ENCODE measurements at places on chromosomes 7 and 10.

DNA sequence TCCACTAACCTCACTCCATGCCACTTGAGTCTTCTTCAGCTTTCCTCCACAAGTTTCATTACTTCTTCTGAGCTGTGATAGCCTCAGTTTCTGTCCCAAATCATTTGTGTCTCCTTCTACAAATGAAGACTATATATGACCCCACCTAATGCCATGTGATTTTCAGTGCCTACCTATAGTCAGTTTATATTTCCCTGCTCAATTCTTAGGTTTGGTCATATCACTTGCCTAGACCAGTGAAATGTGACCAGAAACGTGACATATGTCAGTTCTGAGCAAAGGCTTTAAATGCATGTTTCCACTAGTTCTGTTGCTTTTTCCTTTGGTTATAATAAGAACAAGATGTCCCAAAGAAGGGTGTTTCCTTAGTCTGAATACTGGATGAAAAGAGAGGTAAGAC is 24.6 kb upstream of the REEP3 start:
- no peak for DNase-seq

DNA sequence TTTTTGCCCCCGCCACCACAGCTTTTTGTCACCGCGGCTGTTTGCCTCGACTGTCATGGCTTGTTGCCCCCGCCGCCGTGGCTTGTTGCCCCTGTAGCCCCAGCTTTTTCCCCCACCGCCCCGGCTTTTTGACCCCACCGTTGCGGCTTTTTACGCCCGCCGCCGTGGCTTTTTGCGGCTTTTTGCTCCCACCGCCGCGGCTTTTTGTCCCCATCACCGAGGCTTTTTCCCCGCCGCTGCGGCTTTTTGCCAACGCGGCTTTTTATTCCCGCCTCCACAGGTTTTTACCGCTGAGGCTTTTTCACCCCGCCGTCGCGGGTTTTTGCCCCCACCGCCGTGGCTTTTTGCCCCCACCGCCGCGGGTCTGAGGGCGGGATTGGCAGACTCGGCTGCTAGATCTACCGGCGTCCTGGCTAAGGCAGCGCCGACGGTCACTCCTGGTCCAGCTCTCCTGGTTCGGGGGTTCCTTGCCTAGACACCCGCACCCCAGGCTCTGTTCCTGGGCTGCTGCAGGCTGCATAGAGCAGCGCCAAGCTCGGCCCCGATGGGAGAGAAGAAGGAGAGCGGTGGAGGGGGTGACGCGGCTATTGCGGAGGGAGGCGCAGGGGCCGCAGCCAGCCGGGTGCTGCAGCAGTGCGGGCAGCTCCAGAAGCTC is 637.7 kb downstream of the ZNF716 start:
- no peak for DNase-seq

DNA sequence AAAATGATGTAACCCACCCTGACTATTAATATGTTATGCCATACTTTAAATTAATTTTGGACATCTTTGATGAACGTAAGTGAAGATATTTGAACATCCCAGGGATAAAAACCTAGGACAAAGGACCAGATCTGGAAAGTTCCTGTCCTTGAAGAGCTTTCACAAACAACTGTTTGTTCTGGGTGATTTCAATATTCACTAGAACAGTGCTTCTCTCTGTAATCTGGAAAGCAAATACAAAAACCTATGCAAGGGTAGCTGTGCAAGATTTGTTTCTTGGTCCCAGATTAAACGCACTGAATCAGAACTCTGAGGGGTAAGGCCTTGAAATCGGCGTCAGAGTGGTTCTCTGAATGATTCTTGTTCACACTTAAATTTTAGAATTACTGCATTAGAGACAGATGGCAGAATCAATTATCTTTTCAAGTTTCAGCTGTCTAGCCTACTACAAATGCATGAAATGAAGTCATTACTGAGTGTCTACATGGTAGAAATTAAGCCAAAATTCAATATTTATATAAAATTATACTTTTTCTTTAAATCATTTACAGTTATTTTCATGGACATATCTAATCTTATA is 69.6 kb upstream of the CSTF2T start:
- no peak for DNase-seq

DNA sequence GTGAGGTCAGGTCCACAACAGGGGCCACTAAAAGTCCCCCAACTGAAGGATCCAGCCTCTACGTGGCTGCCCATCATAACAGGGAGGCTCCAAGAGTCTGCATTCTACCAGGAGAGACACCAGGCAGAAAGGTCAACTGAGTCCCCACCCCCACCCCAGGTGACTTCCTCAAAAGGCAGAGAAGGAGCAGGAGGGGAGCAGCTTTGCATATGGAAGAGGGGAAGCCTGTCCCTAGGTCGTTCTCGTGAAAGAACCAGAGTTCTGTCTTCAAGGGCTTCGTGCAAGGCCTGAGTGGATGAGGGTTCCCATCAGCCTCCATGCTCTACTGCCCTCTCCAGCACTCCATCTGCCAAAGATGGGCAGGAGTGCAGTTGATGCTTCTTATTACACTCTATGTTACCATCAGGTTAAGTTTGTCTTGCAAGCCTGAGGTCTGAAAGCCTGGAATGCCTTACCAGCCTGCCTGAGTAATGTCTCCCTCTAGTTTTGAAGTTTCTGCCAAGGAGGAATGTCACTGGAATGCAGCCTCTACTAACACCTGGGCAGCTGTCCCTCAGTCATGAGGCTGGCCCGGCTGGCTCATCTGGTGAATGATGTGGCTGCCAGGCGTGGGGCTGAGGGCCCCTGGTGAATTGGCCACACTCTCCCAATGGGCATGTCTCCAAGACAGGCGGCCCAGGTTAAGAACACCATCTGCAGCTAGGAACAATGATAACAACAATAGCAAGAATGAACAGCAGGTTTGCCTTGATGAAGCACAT is 54.3 kb upstream of the SMNDC1 start:
- peak; percentile 45 for DNase-seq

DNA sequence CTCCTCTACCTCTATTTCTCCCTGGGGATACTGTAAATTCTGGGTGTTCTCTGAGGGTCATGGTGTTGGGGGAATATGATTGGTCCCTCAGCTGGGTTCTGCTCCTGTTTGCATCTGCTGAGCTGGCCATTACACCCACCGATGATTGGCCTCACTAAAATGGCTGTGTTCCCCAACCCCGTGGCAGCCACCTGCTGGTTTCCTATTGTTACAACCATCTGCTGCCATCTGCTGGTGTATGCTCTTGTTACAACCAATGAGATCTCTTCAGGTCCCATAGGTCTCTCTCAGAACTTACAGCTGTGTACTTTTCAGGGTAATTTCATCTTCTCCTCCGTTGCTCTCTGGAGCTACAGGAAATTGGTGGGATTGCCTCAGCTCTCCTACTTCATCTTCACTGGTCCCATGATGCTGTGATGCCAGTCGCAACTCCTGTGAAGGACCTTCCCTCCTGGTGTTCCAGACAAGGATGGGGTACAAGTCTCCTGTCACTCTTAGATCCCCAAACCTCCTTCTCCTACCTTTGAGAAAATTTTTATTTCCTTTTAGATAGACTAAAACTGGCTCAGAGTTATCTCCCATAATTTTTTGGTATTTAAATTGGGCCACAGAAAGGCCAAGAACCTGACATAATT is 303.5 kb upstream of the SMIM30 start:
- DNase-seq = peak; percentile 87

Measured in prostate gland (tissue), 2 donors.